Right lung (tissue), 10 donors: ENCODE measurements at places on chromosomes 11 and 22. TPM values are rescaled to one million over a fixed set of nuclear protein-coding genes. Genes with fewer than 3 reads are reported as not detected.

- DNase-seq: no peak
Measured at GRCh38 chr22:41401781-41402648, 20.3 kb downstream of the TEF start.

GRCh38 chr11:115168229-115168671 is 336.0 kb downstream of the CADM1 start:
- no peak for DNase-seq

DNA sequence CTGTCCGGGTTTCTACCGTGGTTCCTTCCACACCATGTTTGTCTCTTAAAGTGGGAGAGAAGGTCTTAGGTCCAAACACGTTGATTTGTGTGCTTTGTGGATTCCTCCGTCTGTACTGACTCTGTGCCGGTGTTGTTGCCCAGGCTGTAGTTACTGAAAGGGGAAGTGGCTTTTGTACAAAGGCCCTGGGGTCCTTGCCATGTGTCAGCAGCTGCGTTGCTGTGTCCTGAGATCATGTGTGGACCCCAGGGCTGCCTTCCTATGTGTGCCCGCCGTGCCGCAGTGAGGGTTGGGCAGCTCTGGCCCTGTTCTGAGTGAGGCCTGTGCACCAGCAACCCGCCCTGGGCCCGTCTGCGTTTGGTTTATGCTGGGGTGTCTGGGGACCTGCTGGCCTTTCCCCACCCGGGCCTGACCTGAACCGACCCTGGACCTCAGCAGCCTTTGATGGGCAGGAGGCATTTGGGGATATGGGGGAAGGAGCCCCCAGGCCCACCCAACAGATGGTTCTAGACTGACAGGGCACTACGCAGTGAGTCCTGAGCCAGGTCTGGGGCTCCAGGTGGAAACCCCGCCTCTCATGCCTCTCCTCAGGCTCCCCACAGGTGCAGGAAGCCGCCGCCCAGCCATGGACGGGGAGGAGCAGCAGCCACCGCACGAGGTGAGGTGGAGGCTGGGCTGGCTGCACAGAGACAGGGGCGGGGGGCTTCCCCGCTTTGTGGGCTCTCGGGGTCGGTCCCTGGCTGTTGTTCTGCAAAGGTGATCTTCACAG is 6.9 kb downstream of the TRABD start:
- DNase-seq: no peak

- no peak for DNase-seq
Measured at GRCh38 chr11:29022676-29023075, 914.5 kb downstream of the METTL15 start.

MFNG gene
- polyA plus RNA-seq: 22.6 TPM

OR56A1 gene
- polyA plus RNA-seq: not detected
